ENCODE measurements at places on chromosomes 13 and 19. TPM values are rescaled to one million over a fixed set of nuclear protein-coding genes. Genes with fewer than 3 reads are reported as not detected.

Gene MAP4K1
- polyA plus RNA-seq, result 3.9 TPM

DNA sequence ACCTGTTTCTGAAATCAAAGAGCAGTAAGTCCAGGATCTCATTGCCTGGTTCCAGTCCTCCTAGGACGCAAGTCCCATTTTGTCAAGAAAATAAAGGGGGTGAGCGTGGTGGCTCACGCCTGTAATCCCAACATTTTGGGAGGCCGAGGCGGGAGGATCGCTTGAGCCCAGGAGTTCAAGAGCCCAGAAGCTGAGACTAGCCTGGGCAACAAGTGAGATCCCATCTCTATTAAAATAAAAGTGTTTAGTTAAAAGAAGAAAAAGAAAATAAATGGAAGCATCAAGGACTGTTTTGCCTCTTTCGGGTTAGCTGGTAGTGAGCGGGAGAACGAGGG, 344 bp upstream of the HAUS5 start:
- DNase-seq, result no peak

- DNase-seq, result no peak
Measured at GRCh38 chr13:44759384-44760360, 183.5 kb upstream of the TSC22D1 start.

- peak; percentile 28 for DNase-seq
Measured at GRCh38 chr13:40578055-40578454, 88.4 kb downstream of the FOXO1 start.

Gene APOC4
- polyA plus RNA-seq, result not detected

- DNase-seq, result no peak
Measured at GRCh38 chr13:89227356-89227755, 1556.2 kb downstream of the SLITRK5 start.

DNA sequence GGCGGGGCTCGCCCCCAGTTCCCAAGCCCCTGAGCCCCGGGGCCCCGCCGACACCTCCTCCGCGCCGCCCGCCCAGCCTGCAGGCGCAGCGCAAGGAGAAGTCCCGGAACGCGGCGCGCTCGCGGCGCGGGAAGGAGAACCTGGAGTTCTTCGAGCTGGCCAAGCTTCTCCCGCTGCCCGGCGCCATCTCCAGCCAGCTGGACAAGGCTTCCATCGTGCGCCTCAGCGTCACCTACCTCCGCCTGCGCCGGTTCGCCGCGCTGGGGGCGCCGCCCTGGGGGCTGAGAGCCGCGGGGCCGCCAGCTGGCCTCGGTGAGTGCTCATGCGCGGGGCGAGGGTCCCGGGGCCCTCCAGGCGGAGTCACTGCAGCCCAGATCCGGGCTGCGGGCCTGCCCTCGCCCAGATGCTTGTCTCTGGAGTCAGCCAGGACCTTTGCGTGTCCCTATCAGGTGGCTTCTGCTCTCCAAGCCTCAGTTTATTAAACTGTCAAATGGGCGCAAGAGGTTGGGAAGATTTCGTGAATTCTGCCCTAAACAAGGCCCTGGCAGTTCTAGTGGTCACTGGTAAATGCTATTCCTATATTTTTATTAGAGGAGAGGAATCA, 2.0 kb downstream of the NPAS1 start:
- DNase-seq, result no peak
